ENCODE measurements at places on chromosomes 1 and 21.
A peak's percentile ranks its signal among the peaks of the same experiment; 100 is the strongest.

DNA sequence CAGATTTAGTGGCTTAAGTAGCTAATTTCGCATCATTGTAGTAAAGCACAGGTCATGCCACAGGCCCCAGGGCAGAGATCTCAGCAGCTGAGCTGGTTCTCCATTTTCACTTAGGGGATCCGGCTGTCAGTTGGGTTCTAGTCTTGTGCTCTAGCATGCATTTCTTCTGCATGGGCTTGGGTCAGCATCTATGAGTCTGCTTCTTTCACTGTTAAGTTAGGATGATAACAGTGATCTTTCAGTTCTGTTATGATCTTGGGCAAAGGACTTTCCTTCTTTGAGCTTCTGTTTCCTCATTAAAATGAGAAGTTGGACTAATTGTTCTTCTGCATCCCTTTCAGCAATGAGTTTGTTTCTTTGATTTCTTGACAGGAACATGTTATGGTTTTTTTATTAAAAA is 123.6 kb upstream of the DNAH14 start:
- no peak for DNase-seq

DNA sequence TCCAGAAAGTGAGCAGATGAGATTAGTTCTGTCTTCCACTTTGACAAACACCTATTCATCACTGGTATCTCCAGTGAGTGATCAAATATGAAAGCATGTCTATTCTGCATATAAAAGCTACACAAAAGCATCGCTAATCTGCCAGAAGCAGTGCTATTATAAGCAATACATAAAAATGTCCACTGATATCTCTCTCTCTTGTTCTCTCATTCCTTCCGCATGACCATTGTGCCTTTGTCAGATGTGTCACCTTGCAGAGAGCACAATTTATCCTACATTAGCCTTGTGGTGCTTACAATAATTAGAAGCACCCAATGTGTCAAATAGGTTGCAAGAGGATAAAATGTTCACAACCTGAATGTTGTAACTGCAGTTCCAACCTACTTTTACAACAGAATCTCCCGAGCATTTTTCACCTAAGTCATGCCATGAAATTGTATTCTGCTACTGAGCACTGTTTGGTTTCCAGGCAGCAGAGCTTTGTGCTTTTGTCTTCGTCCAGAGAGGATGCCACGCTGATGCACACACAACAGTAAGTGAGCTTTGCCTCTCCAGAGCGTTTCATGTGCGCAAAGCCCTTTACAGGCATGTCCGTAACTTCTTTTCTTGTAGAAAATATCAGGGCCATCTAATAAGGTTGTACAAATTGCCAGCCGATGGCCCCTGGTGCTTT is 198.7 kb upstream of the PLD5 start:
- no peak for DNase-seq

- no peak for DNase-seq
These were observed 125.4 kb upstream of the TMEM51 start for GRCh38 chr1:15028102-15028501.

GRCh38 chr1:214050513-214051401 is 63.0 kb downstream of the PROX1 start:
- no peak for DNase-seq

DNA sequence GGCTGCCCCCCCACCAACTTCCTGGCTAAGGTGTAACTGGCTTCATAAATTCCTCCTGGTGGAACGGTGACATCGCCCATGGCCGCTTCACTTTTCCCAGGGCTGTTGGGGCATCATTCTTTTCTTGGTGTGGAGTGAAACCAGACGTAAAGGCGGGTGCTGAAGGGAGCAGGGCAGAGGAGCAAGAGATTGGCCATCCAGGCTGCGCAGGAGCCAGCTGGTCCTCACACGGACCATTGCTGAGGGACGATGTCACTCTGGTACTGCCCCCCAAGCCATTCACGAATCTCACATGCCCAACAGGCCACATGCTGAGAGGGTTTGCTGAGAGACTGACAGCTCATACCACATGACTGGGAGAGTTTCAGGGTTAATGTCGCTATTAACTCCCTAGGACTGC is 10.5 kb upstream of the PKP1 start:
- DNase-seq = no peak

GRCh38 chr1:25435397-25436108 is 4.9 kb downstream of the MACO1 start:
- peak; percentile 37 for DNase-seq

DNA sequence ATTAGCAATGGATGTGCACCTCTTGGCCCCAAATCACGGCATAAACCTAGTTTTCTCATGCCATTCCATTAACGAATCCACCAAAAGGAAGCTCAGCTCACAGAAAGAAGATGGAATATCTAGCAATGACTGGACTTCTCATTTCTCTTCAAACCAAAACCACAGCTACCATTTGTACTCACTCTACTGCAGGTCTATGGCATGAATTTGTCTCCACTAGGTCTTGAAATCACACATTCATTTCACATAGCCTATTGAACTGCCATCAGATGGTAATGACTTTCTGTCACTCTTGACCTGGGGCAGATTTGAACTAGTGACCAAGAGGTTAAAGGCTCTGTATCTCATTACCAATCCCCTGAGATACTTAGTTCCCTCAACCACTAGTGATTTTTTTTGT is 382.7 kb downstream of the DPYD start:
- DNase-seq = no peak

- no peak for DNase-seq
These were observed 243.7 kb upstream of the LYPLAL1 start for GRCh38 chr1:218930000-218930399.

DNA sequence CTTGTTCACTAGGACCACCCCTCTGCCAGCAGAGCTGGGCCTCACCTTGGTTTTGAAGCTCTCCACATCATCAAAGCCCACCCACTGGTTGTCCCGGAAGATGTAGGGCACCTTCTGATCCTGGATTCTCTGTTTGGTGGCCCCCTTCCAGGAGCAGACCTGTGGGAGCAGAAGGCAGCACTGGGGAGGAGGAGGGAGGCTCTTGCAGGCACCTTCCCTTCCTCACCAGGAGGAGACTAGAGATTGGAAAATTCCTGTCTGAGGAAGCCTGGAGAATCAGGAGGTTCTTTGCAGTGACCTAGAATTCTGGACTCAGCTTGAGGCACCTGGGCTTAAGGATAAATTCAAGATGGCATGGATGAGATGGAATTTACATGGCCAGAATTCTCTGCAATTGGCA is 10.3 kb downstream of the CHIT1 start:
- no peak for DNase-seq

- DNase-seq = no peak
These were observed 16.6 kb downstream of the DNAJC16 start for GRCh38 chr1:15543251-15543588.

GRCh38 chr1:161907265-161907664 is 116.4 kb downstream of the OLFML2B start:
- DNase-seq = no peak
